ENCODE measurements at places on chromosomes 4 and X.

- no peak for DNase-seq
These were observed 1390.0 kb downstream of the STIM2 start for GRCh38 chr4:28250646-28251045.

GRCh38 chrX:133477986-133478385, 62.7 kb upstream of the GPC4 start:
- DNase-seq: no peak

DNA sequence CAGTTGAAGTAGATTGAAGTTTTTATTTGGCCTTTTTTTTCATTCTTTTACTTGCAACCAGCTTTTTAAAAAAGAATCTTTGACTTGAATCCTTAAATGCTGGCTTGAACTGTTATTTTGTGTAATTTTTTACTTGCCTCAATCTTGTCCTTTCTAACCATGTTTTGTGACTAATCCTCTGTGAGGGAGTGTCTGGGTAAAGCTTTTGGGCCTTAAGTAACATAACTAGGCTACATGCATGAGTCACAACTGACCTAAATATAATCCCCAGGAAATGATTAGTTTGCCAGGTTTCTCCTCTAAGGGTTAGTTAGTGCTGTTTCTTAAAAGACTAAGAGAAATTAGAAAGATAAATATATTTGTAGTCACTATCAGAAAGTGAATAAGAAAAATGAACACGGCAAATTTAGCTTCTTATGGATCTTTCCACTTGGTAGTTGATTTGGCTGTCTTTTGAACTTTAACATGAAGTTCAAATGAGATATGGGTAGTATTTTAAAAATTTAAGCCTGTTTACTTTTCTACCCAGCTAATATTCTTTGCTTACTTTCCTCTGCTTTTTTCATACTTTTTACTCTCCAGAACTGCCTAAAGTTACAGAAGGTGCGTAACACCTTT, 13.0 kb downstream of the EXOC1 start:
- DNase-seq: no peak

DNA sequence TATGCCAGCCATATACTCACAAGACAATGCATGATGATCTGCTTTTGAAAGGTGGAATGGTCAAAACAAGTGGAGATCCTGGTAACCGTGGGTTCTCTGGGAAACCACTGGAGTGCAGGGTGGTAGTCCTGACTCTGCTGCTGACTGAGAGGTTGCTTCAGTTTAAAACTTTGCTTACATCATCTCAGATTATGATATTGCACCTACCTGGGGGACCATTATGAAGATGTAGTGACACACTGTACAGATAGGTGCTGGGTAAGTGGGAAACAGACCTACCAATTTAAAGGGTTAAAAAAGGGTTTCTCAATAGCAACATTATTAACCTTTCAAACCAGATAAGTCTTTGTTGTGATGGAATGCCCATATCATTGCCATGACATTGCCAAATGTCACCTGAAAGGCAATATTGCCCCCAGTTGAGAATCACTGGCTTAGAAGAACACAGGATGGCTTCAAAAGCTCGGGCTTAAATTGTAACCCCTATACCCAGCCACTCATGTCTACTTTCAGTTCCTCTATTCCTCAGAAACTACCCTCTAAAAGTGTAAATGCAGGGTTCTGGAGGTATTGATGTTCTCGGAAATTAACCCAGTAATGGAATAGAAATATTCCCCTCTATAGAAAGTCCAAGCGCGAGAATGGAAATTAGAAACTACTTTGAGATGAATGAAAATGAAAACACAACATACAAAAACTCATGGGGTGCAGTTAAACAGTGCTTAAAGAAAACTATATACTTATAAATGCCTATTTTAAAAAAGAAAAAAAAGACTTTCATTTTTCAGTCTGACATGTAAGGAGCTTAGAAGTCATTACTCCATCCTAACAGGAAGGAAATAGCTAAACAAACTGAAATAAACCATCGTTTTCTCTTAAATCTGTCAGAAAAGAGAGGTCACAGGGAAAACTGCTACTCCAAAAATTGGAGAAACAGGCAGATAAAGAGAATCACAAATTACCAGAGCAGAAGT, 65.8 kb downstream of the ARHGEF6 start:
- no peak for DNase-seq

DNA sequence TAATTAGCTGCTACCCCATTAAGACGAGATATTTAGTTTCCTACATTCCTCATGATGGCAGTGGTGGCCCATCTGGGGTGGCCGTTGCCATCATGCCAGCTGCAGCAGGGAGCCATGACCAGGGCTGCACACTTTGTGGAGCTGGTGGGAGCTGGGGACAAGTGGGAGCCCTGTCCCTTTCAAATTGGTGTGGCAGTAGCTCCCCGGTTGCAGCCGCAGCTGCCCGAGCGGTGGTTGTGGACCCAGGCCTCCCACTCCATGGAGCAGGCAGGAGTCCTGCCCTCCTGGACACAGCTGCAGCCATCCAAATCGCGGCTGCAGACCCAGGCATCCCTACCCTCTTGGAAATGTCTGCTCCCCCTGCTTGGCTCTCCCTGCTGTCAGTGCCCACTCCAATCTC, 9.3 kb upstream of the SYTL5 start:
- no peak for DNase-seq

DNA sequence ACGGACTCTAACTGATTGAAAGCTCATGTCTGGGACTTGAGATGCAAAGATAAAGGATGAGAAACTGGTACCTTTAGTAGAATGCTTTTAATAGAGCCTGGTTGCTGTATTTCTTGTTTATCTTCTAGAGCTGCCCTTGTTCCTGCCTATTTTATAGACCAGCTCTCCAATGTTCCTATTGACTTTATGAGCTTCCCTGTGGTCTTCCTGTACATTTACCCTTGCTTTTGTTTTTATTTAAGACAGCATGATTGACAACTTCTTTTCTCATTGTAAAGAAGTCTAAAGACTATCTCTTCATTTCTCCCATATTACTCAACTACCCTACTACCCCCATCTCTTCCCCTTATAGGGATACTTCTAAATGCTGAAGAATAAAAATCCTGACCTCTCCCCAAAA, 174.7 kb downstream of the UGT8 start:
- DNase-seq: no peak

GRCh38 chr4:83010111-83010521, 507 bp downstream of the LIN54 start:
- DNase-seq: no peak

DNA sequence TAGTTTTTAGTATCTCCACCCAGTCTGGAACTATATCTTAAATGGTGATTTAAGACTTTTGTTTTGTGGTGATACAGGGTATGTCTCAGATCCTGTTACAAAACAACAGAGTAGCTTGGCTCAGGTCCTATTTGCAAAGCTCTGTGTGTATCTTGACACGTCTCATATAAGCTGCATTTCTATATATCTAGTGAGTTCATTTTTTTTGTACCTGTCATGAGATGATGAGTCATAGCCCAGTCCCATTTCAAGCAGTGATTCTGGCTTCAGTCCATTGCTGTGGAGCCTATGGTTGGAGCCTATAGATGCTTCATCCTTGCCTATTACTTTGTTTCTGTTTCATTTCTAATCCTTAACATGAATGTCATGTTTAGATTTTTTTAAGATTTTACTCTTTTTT, 23.0 kb downstream of the GRXCR1 start:
- DNase-seq: no peak

GRCh38 chr4:78975865-78976264, 36.6 kb upstream of the PAQR3 start:
- DNase-seq: no peak

GRCh38 chr4:8774071-8774470, 97.6 kb downstream of the HMX1 start:
- DNase-seq: no peak

GRCh38 chr4:73067971-73068394, 1.5 kb downstream of the COX18 start:
- no peak for DNase-seq

DNA sequence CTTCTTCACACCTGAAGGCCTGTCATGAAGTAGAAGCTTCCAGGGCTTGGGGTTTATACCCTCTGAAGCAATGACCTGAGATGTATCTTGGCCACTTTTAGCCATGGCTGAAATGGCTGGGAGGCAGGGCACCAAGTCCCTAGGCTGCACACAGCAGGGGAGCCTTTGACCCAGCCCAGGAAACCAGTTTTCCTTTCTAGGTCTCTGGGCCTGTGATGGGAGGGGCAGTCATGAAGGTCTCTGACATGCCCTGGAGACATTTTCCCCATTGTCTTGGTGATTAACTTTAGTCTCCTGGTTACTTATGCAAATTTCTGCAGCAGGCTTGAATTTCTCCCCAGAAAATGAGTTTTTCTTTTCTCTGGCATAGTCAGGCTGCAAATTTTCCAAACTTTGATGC, 511.0 kb upstream of the KLHL4 start:
- DNase-seq: no peak

DNA sequence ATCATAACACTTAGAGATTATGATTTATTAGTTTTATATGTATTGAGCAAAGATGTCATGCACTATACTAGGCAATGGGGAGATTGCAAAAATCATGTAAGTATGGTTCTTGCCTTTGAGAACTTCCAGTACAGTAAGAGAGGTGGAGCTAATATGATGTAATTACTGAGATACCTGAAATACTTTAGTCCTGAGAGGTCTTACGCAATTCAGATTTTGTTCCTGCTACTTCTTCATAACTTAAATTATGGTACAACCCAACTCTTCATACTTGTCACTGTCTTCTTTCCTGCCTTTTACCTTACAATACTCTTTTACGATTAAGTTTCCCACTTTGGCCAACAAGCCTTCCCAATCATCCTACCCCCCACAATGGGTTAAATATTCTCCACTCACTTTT, 564.2 kb upstream of the PITX2 start:
- DNase-seq: no peak

GRCh38 chr4:110005461-110006056, 92.9 kb downstream of the EGF start:
- DNase-seq: peak; percentile 1

DNA sequence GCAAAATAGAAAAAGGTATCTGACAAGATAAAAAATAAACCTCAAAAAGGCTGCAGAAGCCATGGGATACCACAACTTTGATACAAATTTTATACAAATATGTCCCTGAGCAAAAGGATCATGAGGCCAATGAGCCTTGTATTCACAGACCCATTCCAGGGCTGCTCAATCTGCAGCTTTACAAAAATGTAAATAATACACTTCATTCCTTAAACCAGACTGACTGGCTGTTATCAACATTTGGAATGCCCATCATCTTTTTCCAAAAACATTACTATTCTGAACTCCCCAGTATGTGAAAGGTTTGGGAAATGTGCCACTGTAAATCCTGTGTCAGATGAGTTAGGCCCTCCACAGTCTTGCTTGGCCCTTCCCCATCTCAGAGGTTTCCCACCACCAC, 25.5 kb downstream of the SCARB2 start:
- DNase-seq: no peak

GRCh38 chr4:140837736-140838135, 81.6 kb upstream of the TBC1D9 start:
- DNase-seq: no peak

- no peak for DNase-seq
These were observed 73.3 kb upstream of the NALF2 start for GRCh38 chrX:69430785-69431184.

DNA sequence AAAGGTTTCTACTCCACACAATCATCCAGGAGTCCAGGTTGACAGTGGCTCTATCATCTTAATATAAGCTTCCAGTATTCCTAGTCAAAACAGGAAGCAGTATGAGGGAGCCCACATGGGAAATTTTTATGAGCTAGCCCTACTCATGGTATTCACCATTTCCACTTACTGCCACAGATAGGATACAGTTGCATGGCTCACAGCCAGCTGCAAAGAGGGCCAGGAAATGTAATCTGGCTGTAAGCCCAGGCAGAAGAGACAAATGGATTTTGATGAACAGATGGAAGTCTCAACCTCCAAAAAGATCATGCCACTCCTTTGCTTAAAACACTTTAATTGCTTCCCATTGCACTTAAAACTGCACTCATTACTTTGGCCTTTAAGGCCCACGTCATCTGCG, 150.6 kb downstream of the ADAMTS3 start:
- no peak for DNase-seq

GRCh38 chrX:136477026-136477425, 10.7 kb upstream of the BRS3 start:
- DNase-seq: no peak

DNA sequence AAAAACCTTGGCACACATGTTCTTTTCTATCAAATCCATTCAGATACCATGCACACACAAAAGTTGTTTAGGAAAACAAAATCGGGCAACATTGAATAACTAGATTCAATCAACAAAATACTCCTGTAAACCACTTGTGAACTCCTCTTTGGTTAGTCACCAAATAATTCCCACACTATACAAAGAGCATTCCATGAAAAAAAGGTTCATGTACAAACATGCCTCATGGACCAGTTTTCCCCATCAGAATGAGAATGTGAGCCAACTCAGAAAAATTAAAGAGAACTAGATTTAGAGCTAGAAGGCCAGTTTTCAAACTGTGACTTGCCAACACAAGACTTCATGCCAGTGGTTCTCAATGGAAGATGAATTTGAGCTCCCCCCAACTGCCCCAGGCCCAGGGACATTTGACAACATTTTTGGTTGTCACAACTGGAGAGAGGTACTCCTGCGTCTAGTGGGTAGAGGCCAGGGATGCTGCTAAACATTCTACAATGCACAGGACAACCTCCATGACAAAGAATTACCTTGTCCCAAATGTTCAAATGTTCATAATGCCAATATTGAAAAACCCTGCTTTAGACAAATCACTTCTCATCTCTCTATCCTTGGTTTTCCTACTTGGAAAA, 55.4 kb downstream of the GPC3 start:
- no peak for DNase-seq

- DNase-seq: no peak
These were observed 163.9 kb downstream of the KDR start for GRCh38 chr4:54961357-54961975.

- no peak for DNase-seq
These were observed 538.2 kb downstream of the INPP4B start for GRCh38 chr4:142307857-142308256.

DNA sequence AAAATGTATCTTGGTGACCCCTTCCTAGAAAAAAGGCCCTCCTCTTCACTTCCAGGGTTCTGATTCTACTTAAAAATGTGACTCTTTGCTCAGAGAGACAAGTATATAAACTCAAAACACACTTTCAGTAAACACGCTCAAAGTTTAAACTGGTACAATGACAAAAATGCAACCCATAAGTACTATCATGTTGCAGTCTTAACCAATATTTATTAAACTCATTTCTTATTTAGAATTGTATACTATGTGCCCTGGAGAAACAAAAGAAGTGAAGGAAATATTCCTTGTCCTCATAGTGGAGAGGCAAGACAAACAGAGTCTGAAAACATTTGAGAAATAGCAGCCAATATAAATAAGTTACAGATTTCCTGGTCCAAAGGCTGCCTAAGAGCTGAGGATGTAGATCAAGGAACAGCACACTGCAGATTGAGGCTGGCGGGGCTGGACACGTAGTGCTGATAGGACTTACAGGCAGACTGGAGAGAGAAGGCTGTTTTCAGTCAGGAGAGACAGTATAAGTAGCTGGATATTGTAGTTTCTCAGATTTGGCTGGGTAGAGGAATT, 39.1 kb upstream of the ANXA3 start:
- DNase-seq: no peak
